ENCODE measurements at places on chromosomes 13 and 19. TPM values are rescaled to one million over a fixed set of nuclear protein-coding genes. Genes with fewer than 3 reads are reported as not detected.

PRODH2 gene
- total RNA-seq = not detected

DNA sequence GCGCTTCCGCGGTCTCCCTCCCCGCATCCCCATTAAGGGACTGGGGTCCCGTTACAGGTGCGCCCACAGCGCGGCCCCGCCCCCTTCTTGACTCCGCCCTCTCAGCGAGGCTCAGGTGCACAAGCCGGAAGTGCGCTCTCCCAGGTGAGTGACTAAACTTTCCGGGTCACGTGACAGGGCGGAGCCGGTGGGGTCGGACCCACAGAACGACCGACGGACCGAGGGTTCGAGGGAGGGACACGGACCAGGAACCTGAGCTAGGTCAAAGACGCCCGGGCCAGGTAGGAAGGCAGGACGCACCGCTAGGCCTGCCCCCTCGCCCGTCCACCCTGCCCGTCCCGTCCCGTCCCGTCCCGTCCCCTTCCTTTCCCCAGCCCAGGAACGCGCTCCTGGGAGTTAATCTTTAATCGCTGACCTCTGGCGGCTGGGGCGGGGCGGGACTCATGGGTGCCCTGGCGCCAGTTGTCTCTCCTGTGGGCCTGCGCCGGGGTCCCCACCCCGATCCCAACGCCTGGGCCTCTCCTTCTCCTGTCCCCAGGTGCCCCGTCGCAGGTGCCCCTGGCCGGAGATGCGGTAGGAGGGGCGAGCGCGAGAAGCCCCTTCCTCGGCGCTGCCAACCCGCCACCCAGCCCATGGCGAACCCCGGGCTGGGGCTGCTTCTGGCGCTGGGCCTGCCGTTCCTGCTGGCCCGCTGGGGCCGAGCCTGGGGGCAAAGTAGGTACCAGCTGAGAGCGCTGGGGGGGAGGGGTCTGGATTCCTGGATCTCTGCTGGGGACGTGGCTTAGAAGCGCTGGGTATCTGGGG is at the start of gene CRB3:
Gene CRB3, plus strand, starts transcription at position 202 of the 804 bp plus-strand sequence. Its CDS starts 431 bp downstream, at position 633.
- peak within 1 kb of the TSS; percentile 45 for H3K4me3 ChIP-seq
- peaks cover 12% of the 10 kb centered on the region for H3K4me1 ChIP-seq
- DNase-seq = peak; percentile 25
- H3K27ac ChIP-seq = no peak within 1 kb of the TSS

DNA sequence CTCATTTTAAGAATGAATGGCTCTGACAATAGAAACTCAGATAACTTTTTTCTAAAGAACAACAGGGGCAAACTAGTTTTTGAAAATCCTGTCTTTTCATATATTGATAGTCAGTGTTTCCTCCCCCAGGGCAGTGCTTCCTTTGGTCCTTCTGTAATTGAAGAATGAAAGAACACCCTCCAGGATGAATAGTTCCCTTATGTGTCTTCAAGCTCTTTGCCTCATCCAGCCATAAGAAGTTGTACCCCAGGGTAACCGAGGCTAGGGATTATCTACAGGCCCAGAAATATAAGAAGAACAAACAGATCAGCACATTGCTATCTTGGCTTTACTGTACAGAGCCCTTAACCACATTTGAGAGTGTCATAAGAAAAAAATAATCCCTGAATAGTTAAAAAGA is 12.1 kb upstream of the ERICH6B start:
- no peaks in the 10 kb centered on the region for H3K36me3 ChIP-seq
- no peak overlapping the region for H3K4me3 ChIP-seq
- H3K4me1 ChIP-seq = no peaks in the 10 kb centered on the region
- no peaks in the 10 kb centered on the region for H3K27me3 ChIP-seq
- DNase-seq = no peak

DNA sequence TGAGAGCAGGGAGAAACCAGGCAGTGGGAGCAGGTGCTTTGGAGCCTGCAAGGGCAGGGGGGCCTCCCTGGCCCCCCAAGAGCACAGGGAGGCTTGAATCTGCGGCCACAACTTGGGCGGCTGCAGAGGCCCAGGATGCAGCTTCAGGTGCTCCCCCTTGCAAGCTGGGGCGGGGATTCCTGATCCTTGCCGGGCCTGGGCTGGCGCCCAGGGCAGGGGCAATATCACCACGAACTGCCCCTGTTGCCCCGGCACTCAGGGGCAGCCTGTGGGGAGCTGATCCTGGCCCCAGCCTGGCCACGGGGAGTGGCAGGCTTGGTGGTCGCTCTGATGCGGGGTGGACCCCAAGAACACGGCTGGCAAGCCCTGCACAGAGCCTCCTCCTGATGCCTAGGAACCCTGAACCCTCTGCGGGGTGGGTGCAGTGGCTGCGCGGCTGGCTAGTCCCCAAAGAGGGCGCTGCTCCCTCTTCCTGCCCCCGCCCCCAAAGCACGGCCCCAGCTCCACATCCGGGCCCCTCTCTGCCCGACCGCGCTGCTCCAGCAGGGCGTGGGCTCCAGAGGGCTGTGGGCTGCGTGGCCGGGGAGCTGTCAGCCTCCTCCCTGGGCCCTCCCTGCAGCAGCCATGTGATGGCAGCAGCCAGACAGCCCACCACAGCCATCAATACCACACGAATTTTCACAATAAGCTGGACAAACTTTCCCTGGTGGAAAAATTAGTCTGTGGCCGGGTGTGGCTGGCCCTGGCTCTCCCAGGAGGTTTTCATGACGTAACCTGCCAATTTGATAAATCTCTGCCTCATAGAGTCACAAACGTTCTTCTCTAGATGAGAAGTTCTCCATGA is 21.0 kb downstream of the TNFSF9 start:
- H3K4me1 ChIP-seq = peaks cover 11% of the 10 kb centered on the region
- no peak overlapping the region for H3K27ac ChIP-seq
- no peaks in the 10 kb centered on the region for H3K27me3 ChIP-seq
- H3K4me3 ChIP-seq = peak overlapping the region; percentile 47
- peak; percentile 60 for DNase-seq

GRCh38 chr13:25469169-25469525 is 97.4 kb downstream of the ATP8A2 start:
- no peaks in the 10 kb centered on the region for H3K36me3 ChIP-seq
- no peak overlapping the region for H3K4me3 ChIP-seq
- H3K27me3 ChIP-seq = peaks cover 16% of the 10 kb centered on the region
